SIG-M5 (cell line): ENCODE measurements at places on chromosomes 16 and 17.

GRCh38 chr17:73232587-73233373 lies 28.9 kb downstream of the CPSF4L start:
- DNase-seq, result no peak

GRCh38 chr17:43019418-43019817 lies 2.8 kb downstream of the VAT1 start:
- no peak for DNase-seq

DNA sequence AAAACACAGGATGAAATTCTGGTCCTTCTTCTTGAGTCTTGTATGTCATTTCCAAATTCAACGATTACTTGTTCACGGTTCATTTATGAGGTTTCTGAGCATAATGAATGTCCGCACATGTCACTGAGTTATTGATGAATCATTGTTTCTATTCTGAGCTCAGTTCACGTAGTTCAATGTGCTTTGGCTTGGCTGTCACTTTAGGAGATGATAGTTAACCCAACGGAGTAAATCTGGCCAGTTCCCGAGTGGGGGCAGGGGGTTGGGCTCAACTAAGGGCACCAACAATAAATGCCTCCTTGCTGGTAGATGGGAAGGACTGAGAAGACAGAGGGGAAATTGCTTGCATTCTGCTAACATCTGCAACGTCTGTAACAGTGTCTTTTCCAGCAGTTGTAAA lies 239.4 kb upstream of the HSBP1 start:
- DNase-seq, result no peak

GRCh38 chr16:10971560-10971961 lies 27.2 kb downstream of the CLEC16A start:
- no peak for DNase-seq

DNA sequence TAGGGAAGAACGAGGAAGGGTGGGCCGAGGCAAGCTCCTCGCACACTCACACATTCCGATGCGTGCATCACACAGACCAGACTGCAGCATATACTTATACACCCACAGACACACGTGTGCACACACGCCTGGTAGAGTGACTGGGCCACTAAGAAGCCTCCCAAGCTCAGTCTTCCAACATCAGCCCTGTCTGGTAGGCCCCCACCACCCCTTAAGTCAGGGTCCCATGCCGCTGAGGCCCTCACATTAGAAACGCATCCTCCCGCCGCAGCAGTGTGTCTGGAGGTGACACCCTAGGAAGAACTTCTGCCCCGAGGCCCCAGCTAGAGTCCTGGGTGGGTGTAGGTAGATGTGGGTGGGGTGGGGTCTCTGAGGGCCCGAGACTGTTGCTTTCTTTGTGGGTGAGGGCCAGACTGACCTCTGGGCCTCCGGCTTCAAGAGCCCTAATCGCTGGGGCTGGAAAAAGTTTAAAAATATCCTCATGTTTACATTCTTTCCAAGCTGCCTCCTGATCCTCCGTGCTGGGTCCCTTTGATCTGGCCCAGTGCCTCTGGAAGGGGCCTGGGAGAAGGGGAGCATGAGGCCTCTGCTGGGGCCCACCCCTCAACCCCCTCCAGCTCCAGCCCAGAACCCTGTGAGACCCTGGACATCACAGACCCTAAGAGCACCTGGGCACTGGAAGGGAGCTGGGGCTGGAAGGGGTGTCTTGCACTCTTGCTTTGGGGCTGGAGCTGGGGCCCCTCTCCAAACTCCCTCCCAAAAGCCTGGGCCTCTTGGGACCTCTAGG lies 13.6 kb downstream of the CDH16 start:
- DNase-seq, result no peak

GRCh38 chr16:54407596-54407995 lies 121.0 kb upstream of the IRX3 start:
- DNase-seq, result no peak

DNA sequence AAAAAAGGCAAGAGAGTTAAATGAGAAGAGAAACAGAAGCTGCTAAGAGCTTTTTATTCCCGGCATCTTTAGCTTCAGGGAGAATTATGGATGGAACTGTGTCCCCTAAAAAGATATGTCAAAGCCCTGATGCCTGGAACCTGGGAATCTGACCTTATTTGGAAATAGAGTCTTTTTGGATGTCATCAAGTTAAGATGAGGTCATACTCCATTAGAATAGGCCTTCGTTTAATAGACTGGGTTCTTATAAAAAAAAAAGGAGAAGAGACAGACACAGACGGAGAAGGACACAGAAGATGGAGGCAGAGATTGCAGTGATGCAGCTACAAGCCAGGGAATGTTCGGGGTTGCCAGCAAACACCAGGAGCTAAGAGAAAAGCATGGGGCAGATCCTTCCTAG lies 24.6 kb downstream of the CACNG4 start:
- no peak for DNase-seq

- DNase-seq, result no peak
These were observed 29.8 kb downstream of the TTYH2 start for GRCh38 chr17:74243013-74243755.

- DNase-seq, result no peak
These were observed 12.7 kb upstream of the FLYWCH1 start for GRCh38 chr16:2898831-2899563.

GRCh38 chr17:17877529-17878358 lies 41.0 kb upstream of the SREBF1 start:
- no peak for DNase-seq

- DNase-seq, result no peak
These were observed 29.2 kb upstream of the WFIKKN2 start for GRCh38 chr17:50806141-50806643.

DNA sequence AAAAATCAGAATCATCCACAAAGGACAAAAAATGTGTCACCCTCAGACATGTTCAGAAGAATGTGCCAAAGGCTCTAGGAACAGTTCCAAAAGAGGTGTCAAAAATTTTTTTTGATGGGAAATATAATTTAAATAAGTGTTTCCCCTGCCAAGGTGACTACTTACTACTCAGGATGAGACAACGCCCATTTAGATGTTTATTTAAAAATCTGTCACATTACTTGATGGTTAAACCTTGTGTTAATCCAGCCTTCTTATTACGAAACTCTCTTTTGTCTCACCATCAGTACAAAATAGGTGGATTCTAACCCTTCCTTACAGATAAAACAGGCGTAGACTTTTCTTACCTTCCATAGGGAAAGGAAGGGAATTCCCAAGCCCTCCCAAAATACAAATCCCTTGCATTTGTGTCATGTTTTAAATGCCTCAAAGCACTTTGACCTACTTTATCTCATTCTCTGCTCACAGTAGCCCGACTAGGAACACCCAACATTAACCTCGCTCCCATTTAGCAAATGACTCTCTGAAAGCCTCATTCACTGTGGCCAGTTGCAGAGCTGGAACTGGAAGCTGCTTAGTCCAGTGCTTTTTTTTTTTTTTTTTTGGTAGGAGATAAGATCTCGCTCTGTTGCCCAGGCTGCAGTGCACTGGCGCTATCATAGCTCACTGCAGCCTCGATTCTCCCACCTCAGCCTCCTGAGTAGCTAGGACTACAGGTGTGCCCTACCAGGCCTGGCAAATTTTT lies 5.8 kb upstream of the GNA13 start:
- no peak for DNase-seq

DNA sequence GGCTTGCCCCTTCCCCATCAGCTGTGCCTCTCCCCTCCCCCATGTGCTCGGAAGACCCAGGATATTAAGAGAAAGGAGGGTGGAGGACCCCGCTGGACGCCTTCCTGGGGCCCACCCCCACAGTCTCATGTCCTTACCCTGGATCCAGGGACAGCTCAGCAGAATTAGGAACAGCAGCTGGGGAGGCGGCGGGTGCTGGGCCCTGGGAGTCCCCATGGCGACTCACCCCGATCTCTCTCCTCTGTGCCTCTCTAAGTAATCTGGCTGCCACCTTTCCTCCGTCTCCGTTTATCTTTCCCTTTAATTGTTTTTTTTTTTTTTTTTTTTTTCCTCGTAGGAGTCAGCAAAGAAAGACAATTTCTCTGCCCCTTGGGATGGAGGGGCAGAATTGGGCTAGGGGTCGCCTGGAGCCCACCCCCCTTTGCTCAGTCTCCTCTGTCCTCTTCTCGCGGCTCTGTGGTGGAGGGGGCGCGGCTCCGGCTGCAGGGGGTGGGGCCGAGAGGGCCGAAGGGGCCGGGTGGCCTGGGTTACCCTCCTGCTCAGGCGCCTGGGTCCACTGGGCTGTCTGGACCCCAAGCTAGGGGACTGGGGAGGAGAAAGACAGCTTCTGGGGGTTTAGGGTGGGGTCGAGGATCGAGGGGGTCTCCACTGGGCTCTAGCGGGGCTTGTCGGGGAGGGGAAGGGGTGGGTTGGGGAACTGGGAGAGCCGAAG lies 390 bp downstream of the SEZ6L2 start:
- no peak for DNase-seq

DNA sequence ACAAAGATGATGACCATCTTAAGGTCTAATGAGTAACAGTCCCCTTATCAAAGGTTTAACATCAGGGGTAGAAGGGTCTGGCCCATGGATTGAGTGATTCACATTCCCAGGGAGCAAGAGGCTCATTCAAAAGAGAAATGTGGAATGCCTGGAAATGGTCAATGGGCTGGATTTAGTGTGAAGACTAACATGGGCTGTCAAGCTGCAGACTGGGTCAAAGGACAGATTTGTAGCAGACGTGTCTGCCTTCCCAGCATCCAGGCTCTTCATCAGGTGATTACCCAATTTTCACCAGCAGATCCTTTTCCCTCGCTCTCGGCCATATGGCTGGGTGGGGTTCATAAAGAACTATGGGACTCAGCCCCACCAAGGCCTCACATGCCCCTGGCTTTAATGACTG lies 26.8 kb downstream of the DCUN1D3 start:
- DNase-seq, result no peak

- DNase-seq, result no peak
These were observed 48.8 kb downstream of the PIPOX start for GRCh38 chr17:29091606-29092289.

GRCh38 chr17:3963237-3964201 lies 718 bp downstream of the ATP2A3 start:
- no peak for DNase-seq

GRCh38 chr16:54720259-54720658 lies 210.4 kb upstream of the IRX5 start:
- no peak for DNase-seq
